ENCODE measurements at places on chromosomes 1 and 21.

DNA sequence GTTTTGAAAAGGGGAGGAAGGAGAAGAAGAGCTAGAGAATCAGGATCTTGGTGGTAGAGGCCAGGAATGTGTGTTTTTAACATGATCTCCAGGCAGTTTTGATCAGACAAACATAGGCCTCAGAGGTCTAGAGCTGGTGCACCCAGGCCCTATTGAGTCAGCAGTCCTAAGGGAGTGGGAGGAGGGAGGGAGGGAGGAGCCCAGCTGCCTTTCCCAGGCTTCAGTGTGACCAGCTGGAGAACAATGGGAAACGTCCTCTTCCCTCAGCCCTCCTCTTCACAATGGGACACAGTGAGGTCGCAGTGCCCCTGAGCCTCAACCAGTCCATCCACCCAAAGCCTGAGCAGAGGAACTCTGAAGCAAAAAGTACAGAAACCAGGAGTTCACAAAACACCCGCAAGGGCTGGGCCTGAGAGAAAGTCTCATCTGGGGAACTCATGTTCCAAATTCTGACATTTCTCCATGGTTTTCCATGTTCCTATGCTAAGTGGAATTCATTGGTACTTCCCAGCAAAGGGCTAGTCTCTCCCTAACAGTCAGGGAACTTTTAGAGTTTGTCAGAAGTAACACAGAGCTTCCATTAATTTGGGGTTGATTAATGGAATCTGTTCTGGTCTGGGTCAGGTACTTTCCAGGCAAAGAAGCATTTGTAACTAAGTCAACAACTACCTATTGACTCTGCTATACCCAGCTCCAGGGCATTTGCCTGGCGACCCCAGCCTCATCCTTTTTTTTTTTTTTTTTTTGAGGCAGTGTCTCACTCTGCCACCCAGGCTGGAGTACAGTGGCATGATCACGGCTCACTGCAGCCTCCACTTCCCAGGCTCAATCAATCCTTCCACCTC lies 37.5 kb downstream of the ELAPOR1 start:
- DNase-seq, result no peak

DNA sequence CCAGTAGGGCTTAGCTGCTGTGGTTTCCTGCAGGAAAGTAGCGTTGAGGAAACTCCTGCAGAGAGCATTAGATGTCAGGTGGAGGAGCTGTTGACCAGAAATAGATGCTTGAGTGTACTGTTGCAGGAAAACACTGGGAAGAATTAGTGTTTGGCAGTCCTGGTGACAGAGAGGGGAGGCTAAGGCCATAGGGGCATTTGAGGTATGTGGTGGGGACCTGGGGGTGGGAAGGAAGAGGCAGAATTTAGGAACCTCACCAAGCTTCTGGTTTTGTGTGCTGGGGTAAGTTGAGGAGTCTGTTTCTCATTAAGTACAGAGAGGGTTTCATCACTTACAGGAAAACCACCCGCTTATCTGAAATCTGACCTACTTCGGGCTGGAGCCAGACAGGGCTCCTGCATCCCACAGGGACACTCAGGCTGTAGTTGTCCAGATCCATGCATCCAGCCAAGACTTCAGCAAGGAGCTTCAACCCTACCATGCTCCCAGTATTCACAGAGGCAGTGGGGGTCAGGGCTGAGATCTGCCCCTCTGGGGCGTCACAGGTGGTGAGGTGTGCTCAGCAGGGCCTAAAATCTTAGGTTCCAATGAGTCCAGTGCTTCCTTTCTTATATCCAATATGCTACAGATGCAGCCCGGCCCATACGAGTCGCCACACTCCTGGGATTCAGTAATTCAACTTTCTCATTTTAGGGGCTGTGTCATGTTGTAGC lies 15.1 kb downstream of the SH2D2A start:
- no peak for DNase-seq

DNA sequence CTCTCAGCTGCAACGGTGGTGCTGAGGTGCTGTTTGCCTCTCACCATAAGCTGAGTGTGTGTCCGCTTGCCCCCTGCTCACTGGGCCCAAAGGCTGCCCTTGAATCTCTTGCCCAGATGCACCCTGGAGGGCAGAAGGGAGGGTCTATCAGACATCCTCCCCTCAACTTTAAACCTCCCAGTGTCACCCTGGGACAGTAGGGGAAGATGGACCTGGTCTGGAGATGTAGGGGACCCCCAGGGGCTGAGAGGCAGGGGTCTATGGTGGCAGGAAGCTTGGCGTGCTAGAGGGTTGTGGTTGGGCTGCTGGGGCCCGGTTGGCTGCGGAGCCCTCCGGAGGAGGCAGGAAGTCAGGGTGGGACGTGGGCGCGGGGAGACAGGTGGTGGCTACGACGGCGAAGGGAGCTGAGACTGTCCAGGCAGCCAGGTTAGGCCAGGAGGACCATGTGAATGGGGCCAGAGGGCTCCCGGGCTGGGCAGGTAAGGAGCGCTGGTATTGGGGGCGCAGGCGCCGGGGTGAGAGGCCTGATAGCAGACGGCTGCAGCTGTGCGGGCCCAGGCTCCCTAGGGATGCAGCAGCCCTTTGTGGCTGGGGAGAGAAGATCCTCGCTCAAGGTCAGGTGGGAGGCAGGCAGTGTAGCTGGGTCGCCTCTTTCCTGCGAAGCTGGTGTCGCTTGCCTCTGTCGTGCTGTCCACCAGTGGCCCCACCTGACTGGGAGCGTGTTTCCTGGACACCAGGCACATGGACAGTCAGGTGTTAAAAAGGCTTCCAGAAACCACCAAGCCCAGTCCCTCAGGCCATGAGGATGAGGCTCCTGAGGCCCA lies at the start of gene LCK:
LCK (plus strand) TSS at position 373 of the 824 bp plus-strand sequence. CDS start 23,065 bp downstream, outside the sequence.
- no peak for DNase-seq

- no peak for DNase-seq
Observed at GRCh38 chr21:37045556-37045955, 27.3 kb downstream of the PIGP start.

- no peak for DNase-seq
Observed at GRCh38 chr1:100246738-100247137, 2.9 kb downstream of the DBT start.
